SK-MEL-5 (cell line): ENCODE measurements at places on chromosomes 16 and 17. TPM values are rescaled to one million over a fixed set of nuclear protein-coding genes. Genes with fewer than 3 reads are reported as not detected.

GRCh38 chr17:4204710-4205173, 59.0 kb downstream of the ANKFY1 start:
- DNase-seq, result no peak

DNA sequence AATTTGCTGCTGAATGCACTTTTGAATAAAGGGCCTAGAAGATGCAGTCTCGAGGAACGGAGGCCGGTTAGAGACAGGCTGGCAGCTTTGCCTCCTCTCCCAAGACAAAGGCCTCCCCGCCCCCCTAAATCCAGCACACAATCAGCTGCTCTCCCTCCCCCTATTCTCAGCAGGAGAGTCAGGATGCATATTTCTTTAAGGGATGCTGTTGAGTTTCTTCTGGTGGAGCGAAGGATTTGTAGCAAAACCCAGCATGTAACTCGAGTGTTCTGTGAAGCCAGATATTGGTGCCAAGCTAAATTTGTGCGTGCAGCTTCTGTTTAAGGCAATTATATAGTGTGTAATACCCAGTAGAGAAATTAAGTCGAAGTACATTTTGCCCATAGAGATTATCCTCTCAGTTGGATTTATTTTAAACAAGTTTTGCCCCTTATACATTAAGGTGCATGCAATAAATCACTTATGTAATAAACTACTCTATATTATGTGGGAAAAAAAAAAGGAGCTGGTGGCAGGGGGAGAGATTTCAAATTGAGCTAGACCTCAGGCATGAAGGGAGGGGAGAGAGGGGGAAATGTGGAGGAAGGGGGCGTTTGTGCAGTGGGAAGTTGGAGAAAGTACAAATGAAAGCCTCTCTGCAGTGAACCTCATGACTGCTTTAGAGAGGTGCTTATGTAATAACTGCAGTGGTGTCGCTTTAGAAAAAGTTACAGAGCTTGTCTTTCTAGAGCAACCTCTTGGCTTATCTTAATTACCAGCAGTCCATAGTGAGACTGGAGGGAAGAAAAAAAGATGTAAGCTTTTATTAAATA, 599.2 kb downstream of the MAF start:
- DNase-seq, result no peak

GRCh38 chr16:82092711-82093110, 57.7 kb downstream of the HSD17B2 start:
- DNase-seq, result no peak

- DNase-seq, result no peak
Observed at GRCh38 chr16:70701596-70701995, 15.7 kb upstream of the MTSS2 start.

DNA sequence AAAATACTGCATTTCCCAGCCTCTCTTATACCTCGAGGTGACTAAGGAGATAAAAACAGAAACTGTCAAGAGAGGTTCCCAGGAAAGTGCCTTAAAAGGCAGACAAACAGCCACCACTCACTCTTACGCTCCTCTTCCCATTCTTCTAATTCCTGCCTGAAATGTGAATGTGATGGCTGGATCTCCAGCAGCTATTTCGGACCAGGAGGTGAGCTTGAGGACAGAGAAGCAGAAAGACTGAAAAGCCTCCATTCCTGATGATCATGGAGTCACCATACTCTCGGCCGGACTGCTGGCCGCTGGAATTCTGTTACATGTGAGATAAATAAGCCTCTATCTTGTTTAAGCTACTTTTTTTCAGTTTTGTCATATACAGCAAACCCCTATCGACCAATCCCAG, 41.4 kb upstream of the ABR start:
- no peak for DNase-seq

DNA sequence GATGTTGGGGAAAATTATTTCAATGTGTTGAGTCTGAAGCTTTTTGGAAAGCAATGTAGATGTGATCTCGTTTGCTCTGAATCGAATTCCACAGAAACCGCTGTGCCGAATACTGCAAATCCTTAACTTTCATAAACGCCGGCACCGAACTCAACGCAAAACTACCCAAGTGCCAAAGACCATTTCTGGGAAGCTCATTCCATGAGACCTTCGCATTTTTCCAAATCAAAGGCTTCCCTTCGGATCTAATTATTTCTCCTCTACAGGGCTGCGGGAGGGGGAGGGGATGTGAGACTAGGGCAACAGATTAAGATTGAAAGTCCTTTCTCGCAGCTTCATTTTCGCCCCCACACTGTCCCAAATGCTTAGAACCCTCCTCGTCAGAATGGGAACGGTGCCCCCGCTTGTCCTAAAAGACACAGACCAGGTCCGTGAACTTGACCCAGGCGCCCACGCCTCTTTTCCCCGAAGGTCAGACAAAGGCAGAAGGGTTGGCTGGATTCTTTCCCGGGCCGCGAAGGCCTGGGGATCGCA, 4.0 kb downstream of the PRAC1 start:
- no peak for DNase-seq

GRCh38 chr17:44223541-44224071, 4.1 kb upstream of the UBTF start:
- DNase-seq, result peak; percentile 42

GRCh38 chr16:22971346-22971924, 157.5 kb downstream of the HS3ST2 start:
- DNase-seq, result no peak

GRCh38 chr17:2563061-2563460, 30.4 kb upstream of the PAFAH1B1 start:
- DNase-seq, result no peak

- no peak for DNase-seq
Observed at GRCh38 chr16:16982614-16983013, 488.1 kb downstream of the XYLT1 start.

TLCD3A gene
- 22.7 and 23.2 TPM in 2 replicates for total RNA-seq

UMOD gene
- total RNA-seq, result not detected in 2 replicates

TBC1D3K gene
- total RNA-seq, result not detected in 2 replicates
